AG09309 (cell line): ENCODE measurements at places on chromosomes 2 and 18.
A peak's percentile ranks its signal among the peaks of the same experiment; 100 is the strongest.

- DNase-seq, result peak; percentile 29
Measured at GRCh38 chr18:24868760-24869237, 408.4 kb downstream of the HRH4 start.

DNA sequence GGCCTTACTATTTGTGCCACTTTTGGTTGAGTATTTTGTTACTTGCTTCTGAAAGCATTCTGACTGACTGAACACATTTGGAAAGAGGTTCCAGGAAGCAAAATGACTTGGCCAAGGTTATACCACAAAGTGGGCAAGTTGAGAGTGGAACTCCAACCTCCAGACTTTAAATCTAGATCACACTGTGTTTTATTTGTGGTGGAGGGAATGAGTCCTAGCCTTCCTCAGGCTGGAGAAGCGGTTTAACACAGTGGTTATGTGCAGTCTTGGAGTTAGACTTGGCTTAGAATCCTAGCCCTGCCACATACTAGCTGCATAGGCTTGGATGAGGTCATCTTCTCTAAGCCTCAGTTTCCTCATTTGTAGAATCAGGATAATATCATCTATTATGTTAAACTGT lies 33.4 kb downstream of the PLEKHM3 start:
- no peak for DNase-seq

DNA sequence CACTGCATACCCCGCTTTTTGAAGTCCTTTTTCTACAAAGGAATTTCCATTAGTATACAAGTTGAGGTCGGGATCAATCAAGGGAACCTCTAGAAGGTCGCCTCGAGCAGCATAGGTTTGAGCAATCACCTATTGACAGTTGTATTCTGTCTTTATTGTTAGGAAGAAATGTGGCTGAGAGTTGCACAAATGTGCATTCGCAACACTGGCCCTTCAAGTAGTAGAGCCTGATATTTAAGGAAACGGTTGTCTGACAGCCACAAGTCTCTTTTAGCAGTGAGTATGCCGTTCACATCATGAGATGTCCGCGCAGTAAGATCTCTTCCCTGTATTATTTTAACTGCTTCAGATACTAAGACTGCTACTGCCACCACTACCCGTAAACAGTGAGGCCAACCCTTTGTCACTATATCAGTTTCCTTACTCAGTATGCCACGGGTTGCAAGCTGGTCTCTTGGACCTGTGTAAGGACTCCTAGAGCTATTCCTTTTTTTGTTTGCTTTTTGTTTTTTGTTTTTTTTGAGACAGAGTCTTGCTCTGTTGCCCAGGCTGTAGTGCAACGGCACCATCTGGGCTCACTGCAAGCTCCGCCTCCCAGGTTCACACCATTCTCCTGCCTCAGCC lies 10.0 kb upstream of the STARD7 start:
- DNase-seq, result no peak

DNA sequence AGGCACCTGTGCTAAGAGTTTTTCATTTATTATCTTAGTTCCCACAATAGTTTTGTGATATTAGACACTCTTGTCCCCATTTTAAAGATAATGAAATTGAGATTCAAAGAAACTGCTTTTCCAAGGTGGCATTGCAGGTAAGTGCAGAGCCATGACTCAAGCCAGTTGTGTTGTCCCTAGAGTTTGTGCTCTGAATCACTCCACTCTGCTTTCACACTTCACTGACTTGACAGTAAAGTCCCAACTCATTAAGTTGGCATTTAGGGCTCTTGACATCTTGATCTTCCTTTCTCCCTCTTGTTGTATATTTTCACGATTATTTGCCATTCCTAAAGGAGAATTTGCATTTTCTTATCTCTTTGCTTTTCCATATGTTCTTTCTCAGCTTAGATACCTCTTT lies 114.3 kb downstream of the DIS3L2 start:
- no peak for DNase-seq

DNA sequence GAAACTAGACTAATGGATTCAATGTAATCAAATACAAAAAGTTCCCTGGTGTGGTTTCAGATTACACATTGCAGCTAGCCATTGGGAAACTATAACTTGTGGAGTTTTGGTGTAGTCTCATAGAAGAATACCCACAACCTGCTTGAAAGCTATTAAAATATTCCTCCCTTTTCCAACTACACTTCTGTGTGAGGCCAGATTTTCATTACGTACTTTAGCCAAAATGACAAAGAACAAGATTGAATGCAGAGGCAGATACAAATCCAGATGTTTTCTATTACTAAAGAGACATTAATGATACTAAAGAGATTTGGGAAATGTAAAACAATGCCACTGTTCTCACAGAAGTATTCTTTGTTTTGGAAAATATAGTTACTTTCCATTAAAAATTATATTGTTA lies 128.7 kb upstream of the SLC35G4 start:
- no peak for DNase-seq

- no peak for DNase-seq
Measured at GRCh38 chr18:65567372-65567771, 183.4 kb upstream of the CDH7 start.

GRCh38 chr18:48951448-48952286 lies 902 bp upstream of the SMAD7 start:
- DNase-seq, result peak; percentile 75

DNA sequence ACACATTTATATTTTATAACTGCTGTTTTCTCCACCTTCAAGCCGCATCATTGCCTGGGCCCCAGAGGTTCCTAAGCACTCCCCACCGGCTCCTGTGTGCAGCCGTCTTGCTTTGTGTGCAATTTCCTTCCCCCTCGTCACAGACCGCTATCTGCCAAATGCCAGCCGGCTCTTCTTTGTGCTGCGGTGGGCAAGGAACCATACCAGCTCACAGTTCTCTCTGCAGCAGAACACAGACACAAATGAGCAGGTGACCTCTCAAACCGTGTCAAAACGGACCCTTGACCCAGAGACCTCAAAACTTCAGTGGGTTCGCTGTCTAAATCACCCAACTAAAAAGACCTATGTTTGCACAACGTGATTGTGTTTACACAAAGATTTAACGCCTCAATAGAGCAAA lies 58.2 kb downstream of the KLF7 start:
- DNase-seq, result no peak

DNA sequence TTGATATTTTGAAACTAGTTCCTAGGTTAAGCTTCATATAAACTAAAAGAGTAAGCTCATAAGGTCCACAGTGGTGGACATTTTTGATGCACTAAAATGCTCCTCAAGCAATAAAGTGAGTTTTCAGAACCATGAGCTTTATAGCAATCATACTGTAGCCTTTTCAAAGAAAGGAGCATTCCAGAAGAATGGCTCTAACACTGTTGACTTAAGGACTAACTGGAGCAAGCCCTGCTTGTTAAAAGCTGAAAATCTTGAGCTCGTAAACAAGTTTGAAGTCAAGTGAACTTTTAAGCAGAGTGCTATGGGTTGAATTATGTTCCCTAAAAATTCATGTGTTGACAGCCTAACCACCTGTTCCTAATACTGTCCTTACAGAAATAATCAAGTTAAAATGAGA lies 38.0 kb downstream of the KYNU start:
- no peak for DNase-seq

GRCh38 chr2:102059151-102059550 lies 67.4 kb downstream of the IL1R2 start:
- DNase-seq, result no peak

DNA sequence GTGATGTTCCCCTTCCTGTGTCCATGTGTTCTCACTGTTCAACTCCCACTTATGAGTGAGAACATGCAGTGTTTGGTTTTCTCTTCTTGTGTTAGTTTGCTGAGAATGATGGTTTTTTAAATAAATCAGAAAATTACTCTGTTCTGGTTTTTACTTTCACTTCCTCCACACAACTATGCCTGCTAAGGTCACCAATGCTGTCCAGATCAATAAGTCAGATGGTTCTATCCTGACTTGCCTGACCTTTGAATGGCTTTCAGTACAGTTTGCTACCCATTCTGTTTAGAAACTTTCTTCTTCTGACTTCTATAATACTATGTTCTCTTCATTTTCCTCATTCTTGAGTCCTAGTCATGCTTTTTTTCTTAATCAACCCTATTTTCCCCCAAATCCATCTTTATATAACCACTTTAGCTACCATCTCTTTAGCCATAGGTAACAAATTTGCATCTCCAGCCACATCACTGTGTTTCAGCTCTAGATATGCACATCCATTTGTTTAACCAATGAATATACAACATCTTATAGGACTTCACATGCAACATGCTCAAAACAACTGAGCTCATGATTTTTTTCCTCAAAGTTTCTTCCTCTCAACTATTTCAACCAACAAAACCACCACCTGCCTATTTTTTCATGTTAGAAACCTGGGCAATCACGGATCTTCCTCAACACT lies 58.8 kb upstream of the SLC38A11 start:
- DNase-seq, result no peak

DNA sequence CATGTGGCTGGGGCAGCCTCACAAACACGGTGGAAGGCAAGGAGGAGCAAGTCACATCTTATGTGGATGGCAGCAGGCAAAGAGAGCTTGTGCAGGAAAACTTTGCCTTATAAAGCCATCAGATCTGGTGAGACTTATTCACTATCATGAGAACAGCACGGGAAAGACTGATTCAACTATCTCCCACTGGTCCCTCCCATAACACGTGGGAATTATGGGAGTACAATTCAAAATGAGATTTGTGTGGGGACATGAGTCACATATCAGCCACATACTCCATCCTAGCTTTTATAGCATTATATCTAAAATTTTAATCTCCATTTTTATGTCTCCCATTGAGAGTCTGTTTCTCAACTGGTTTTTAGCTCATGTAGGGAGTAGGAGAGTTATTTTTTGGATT lies 45.7 kb downstream of the ICOS start:
- no peak for DNase-seq

GRCh38 chr2:127954857-127955256 lies 69.1 kb upstream of the AMMECR1L start:
- no peak for DNase-seq
